ENCODE measurements at places on chromosomes 3 and 15.

GRCh38 chr15:93205413-93205812, 116.4 kb upstream of the RGMA start:
- no peak for DNase-seq

DNA sequence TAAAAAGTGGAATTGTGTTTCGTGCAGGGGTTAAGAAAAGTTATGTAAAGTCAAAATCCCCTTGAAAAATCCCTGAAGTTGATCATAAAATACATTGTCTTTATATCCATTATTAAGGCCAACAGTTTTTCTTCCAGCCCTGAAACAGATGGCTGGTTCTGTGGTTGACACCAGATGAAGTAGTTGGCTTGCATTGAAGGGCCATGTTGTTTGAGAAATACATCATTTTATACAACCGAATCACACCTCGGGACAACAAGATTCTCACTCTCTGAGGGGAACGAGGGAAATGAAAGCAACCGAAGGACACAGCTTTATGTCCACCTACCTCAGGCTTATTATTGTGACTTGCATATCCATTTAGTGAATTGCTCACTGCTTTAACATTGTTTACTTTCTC, 126.0 kb upstream of the MITF start:
- DNase-seq: no peak

DNA sequence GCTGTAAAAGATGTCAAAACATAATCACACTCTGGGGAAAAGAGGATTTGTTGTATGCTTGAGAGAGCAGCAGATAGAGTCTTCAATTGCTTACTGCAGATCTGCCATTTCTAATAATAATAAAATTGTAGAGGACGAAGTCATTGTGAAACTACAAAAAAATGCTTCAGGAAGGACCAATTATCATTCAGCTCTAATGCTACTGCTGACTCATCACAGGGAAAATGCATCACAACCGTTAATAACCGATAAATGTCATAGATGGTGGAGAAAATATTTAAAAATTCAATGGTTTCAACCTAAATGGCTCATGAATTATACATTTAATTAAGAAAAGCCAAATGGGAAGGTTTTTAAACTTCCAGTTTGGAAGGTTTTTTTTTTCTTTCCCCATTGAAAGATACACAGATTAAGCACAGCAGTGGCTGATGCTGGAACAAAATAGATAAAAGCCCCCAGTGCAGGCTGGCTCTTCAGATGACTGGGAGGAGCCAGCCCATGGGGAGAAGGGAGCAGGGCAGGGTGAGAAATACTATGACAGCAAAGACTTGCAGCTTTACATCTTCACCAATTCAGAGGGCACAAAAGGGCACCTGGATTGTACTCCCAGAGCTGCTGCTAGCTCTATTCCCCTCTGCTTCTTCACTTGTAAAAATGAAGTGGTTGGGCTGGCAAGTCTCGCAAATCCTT, 196.1 kb downstream of the CNTN6 start:
- DNase-seq: no peak

- DNase-seq: no peak
Measured at GRCh38 chr3:152296971-152297370, 28.2 kb downstream of the MBNL1 start.

- DNase-seq: no peak
Measured at GRCh38 chr3:121619691-121620090, 26.5 kb downstream of the FBXO40 start.

DNA sequence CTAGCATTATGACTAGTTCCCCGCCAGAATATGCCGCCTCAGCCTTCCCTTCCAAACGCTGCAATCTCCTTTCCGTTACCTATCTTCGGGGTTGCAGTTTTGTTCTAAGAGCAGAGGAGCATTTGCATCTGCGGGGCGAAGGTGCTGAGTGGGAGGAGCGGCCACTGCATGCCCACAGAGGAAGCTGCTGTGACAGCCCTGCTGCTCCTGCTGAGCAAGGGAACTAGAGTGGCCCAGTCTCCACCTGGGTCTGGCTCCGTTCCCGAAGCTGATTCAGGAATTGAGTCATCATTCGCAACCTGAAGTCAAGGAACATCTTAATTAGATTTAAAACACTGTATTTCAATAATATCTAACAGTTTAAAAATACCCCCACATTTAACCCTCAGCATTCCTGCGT, 98.2 kb upstream of the TJP1 start:
- no peak for DNase-seq

- DNase-seq: no peak
Measured at GRCh38 chr3:73324203-73325155, 263.0 kb downstream of the EBLN2 start.

GRCh38 chr15:22780267-22780666, 6.2 kb upstream of the NIPA1 start:
- no peak for DNase-seq

DNA sequence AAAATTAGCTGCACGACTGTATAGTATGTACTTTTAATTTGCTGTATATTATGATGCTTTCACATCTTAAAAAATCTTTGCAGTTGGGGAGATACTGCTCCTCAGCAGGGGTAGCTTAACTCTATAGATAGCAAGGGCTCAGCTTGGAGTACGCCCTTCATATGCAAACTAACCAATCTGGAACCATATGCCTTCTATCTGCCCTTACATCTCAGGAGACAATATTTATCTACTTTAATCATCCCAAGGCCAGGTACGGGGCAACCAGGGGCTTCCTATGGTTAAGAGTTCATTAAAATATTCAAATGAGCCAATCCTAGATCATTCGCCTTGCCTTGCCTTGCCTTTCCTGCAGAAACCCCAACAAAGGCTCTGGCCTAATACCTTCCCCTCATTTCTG, 204.1 kb upstream of the ZBTB20 start:
- DNase-seq: no peak

DNA sequence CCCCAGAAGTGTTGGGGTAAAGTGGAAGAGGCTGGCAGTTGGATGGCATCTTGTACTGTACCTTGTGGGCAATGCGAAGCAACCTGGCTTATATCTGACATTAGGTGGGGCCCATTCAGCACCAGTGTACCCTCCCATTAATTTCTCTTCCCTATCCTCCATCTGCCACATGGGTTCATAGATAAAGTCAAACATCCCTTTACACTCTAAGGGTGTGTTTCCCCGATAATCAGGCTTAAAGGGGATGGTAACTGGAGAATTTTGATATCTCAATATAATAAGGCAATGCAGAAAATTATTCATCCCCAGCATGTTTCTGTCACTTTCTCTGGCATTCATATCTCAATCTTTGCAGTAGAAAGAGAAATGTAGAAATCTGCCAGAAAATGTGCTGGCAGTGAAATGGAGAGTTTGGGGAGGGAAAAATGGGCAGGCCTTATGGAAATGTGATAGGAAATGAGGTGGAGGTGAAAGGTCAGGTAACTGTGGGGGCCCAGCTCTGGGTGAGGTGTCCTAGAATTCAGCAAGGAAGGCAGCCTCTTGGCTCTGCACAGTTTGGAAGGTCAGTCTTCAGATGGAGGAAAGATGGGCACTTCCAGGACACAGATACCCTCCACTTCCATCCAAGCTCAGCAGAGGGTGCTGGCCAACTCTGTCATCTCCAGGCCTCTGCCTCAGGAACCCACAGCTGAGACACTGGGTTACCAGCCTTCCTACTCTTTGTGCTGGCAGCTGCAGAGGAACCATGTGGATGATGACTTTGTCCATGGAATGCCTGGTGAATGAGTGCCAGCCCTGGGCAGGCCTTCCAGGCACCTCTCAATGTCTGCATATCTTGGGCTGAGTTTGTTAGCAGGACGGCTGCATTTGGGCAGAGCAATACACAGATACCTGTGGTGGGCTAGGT, 325.9 kb upstream of the CTDSPL start:
- no peak for DNase-seq

DNA sequence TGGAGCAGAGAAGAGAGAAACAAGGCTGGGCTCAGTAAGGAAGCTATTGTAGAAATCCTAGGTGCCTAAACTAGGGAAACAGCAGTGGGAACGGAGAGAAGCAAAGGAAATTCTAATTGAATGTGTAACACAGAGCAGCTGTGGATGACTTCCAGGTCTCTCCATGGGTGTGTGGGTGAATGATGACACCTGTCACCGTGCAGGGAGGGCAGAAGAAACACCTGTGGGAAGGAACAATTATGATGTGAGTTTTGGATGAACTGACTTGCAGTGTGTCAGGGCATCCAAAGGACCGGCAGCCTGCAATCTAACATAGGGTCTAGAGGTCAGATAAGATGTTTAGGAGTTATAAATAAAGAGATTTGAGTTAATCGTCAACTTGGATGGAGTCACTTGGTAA, 144.2 kb downstream of the RYR3 start:
- no peak for DNase-seq

- DNase-seq: no peak
Measured at GRCh38 chr3:135083179-135083578, 288.1 kb downstream of the EPHB1 start.

DNA sequence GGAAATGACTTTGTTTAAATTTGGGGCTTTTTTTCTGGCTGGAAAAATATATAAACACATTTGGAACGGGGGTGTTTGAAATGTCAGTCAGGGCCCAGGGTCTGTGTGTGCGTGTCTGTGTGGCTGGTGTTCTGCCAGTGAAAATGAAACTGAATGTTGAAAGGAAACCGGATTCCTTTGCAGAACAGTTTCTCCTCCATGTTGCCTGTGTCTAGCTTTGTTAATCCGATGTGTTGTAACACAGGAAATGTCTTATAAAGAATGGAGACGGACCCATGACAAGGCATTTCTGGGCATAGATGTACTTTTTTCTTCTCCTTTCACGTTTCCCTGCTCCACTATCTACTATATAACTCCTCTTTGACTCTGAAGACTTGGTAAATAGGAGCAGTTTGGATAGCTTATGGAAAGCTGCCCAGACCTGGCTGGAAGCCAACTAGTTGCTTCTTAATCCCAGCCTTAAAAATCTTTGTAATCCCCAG, 2.8 kb downstream of the SQOR start:
- DNase-seq: peak; percentile 51

GRCh38 chr15:100536733-100537132, 8.0 kb upstream of the CERS3 start:
- DNase-seq: no peak

DNA sequence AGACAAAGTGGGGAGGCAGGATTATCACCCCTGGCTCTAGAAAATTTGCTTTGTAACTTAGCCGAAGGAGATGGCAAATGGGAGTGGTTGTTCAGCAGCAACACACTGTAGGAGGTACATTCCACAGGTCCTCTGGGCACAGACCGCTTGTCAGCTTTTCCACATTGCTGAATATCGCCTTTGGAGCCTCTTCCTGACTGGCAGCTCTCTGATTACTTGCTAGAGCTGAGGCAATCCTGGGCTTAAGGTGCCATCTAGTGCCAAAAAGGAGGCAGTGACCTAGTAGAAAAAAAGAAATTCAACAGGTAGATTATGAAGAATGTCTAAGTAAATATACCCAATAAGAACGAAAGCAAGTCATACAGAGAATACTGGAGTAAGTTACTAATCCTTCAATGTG, 13.1 kb upstream of the SCN5A start:
- DNase-seq: no peak

GRCh38 chr15:63203451-63204090, 14.2 kb downstream of the RAB8B start:
- no peak for DNase-seq
